ENCODE measurements at places on chromosomes 4 and X.

- DNase-seq = no peak
Observed at GRCh38 chr4:89353514-89353913, 45.9 kb upstream of the GPRIN3 start.

DNA sequence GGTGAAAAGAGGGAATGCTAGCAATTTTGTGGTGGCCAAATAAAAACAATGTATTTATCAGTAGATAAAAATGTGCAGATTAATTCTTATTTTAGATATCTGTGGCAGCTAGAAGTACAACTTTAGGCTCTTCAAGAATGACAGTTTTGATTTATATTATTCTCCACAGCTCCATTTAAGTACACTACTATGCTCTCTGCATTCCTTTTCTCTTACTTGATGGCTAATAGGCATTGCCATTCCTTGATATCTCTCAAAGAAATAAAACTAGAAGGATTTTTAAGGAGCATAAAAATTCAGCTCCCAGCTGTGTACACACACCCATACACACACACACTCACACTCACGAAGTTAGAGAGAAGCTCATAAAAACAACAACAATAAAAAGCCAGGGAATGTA lies 59.4 kb upstream of the H2AZ1 start:
- no peak for DNase-seq

GRCh38 chr4:145618210-145618931 lies 814 bp upstream of the MMAA start:
- DNase-seq = no peak

DNA sequence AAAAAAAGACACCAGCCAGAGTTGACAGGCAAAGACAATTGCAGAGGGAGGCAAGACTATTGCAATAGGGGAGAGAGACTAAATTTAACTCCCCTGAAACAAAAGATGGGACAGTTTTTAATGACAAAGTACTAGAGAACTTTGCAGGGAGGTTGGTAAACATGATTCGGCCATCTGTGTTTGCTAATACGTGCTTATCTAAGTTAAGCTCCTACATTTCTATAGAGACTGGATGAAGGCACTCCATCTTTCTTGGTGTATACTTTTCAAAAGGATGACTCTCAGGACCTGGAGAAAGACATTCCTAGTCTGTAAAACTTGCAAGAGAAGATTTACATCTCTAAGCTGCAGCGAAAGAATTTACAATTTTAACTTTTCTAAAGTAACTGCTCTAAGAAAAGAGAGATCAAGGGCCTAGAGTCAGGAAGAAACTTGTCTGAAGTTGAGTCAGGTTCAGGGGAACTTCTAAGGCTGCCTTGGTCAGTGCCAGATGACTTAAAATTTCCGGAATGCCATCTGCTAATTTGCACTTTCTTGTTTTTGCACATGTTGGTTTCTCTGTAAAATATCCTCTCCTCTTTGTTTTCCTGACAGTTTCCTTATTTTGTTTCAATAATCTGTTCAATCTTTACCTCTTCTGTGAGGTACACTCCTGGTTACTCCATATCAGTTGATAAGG lies 10.6 kb downstream of the ADAM29 start:
- DNase-seq = no peak

GRCh38 chr4:26787461-26788340 lies 72.9 kb upstream of the STIM2 start:
- no peak for DNase-seq

DNA sequence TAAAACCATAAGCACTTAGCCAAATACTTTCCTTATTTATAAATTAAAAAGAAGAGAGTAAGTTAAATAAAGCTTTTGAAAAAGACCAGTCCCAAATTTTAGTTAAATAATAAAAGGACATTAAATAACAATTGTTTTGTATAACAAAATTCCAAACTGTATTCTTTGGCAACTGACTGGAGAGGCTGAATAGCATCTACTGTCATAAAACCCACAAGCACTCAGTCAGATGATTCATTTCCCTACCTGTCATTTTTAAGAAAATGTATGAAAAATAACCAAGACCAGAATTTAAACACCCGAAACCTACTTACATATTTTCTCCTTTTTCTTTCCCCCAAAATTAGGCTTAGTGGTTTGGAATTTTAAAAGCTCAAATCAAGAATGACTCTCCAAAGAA lies 32.5 kb upstream of the SMIM10L2A start:
- DNase-seq = no peak

GRCh38 chr4:141548791-141549190 lies 87.6 kb upstream of the IL15 start:
- DNase-seq = no peak

GRCh38 chrX:41561045-41561444 lies 113.9 kb downstream of the NYX start:
- DNase-seq = no peak

GRCh38 chr4:6282314-6282771 lies 12.7 kb downstream of the WFS1 start:
- DNase-seq = no peak

GRCh38 chr4:183403486-183403885 lies 41.0 kb upstream of the CDKN2AIP start:
- no peak for DNase-seq

- no peak for DNase-seq
Observed at GRCh38 chrX:16931855-16932575, 14.4 kb upstream of the REPS2 start.

GRCh38 chrX:149845385-149845784 lies 35.6 kb upstream of the MAGEA8 start:
- DNase-seq = no peak

DNA sequence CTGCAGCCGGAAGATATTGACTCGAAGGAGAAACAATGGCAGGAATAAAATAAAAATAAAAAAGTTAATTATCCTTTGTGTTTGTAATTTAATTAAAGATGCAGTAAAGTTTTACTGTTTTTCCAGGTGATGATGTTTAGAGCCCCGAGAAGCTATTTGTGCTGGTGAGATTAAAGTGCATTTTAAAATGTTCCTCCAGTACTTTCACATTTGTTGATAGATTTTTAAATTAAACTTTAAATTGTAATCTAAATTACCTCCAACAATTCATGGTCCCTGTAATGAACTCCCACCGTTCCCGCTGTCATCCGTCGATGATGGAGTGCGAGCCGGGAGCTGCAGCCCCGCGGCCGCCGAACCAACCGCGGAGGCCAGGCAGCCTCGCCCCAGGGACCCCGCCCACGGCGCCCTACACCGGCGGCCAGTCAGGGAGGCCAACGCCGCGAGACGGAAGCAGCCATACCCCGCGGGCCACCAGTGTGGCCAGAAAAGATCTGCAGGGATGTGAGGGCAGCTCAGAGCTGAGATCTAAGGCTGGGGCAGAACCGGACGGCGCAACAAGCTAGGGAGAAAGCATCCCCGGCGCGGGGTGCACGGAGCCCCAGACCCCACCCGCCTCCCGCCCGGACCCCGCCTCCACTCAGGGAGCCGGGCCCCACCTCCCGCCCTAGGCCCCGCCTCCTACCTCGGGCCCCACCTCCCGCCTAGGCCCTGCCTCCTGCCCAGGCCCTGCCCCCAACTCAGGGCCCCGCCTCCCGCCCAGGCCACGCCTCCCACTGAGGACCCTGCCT lies 104.0 kb downstream of the FAM53A start:
- peak; percentile 37 for DNase-seq

DNA sequence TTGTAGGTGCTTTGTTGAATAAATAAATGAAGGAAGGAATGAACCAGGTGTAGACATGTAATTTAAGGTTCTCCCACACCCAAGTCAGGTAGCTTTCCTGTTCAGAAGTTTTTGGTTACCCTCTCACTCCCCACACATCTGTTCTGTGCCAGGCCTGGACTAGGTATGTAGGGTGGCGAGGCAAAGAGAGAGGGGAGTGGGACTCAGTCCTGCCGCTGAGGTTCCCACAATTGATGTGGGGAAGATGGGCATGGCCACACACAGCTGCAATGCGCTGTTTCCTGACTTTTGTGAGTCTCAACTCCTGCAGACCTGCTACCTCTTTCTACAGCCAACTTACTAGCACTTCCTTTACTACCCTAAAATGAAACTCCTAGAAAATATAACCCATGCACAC lies 88.9 kb downstream of the RTL5 start:
- no peak for DNase-seq

- DNase-seq = no peak
Observed at GRCh38 chrX:69139516-69139915, 25.7 kb downstream of the PJA1 start.

DNA sequence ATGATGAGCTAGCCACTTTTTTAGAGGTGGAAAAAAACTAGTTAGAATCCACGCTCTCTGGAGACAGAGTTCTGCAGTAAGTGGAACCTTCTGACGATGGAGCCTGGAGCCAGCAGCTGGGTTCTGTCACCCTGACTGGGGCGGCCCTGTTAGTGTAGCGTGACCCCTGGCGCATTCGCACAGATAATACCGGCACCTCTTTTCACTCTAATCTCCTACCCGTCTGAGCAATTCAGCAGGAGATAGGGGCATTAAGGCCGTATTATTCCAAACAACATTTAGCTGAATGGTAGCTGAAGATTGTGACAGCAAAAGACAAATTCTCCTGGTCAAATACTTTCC lies 292.6 kb downstream of the FBXO8 start:
- DNase-seq = no peak

DNA sequence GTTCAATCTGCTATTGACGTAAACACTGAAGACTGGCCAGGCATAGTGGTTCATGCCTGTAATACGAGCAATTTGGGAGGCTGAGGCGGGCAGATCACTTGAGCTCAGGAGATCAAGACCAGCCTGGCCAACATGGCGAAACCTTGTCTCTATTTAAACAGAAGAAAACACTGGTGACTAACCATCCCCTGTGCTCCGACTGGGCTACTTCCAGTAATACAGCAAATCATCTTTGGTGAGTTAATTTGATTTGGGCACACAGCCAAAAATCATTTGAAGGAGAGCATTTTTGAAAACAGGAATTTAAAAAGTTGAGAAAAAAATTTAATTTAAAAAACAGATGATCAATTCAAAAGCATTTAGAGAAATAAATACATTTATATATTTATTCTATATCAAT lies 52.0 kb downstream of the SEC24D start:
- DNase-seq = no peak

- no peak for DNase-seq
Observed at GRCh38 chr4:169098532-169098931, 88.5 kb upstream of the CBR4 start.

DNA sequence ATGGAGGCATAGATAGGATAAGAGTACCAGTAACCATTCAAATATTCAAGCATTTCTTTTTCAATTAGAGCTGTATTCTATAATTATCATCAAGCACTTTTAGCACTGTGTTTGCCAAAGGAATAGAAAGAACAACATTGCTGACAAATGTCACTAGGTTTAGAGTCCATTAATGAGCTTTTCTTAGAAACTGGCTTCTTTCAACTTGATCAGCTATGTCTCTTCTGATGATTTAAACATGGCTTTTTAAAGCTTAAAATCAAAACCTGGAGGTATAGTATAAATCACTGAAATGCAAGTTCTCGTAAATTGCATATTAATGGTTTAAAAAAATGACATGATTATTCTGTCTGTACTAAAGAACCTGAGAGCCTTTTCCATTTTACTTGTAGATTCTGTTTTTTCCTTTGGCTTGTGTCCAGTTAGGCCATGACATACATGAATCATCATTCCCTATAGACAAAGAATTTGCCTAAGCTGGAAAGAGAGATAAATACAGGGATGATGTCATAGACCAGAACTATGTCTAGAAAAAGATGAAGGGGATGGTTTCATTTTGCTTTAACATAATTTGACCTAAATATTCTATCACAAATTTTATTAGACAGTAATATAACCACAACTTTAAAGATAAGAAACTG lies 340.1 kb upstream of the CTSO start:
- DNase-seq = no peak

GRCh38 chr4:132114885-132115284 lies 1034.2 kb upstream of the PCDH10 start:
- DNase-seq = no peak

DNA sequence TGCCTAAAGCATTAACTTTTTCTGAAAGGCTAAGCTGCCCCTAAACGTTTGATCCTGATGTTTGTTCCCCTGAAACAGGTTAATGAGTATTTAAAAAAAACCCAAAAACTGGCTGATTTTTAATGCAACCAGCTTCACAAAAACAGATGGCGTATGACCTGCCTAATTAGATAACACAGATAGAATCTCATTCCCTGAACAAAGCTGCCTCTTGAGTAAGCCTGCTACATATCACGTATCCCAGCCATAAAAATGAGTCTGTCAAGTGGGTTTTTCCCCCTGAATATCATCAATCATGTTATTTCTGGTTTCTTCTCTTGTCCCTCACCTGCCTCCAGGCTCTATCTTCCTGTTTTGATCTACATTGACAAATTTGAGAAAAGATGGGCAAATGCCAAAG lies 154.2 kb upstream of the FAM9B start:
- no peak for DNase-seq

DNA sequence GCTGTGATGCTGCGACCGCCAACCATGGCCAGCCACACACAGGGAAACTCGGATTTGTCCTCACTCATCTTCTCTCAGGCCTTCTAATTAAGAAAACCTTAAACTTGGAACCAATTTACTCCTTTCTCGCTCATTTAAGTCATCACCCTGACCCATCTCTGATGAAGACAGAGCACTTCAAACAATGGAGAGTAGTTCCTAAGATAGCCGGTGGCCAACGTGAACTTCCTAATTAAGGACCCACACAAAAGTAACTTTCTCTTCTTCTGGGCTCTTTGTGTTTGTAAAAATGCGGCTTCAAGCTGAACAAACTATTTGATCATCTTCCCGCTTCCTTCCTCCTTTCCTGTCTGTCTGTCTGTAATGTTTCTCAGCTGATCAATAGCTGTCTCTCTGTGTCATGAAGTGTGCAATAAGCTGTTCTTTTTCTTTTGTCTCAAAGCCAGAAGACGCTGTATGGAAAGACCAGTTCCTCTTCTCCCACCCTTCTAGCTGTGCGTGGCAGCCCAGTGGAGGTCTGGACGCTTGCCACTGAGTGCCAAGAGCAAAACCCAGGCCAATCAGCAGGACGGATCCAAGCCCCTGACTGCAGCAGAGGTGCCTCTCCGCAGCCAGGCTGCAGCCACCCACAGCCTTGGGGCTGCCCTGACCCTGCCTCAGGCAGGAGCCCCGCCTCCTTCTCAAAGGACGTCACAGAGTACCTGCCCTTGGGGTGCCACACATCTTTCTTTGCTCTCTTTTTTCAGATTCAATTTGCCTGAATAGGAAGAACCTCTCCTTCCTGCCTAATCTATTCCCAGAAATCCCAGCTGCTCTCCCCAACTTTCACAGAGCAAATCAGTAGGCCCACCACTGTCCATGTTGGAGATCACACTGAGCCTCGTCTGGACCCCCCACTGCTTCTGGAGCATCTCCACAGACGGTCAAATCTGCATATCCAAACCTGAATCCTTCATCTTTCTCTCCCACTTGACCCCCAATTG lies 59.3 kb downstream of the MAML3 start:
- no peak for DNase-seq

GRCh38 chr4:38946919-38947318 lies 79.3 kb downstream of the FAM114A1 start:
- no peak for DNase-seq

- DNase-seq = no peak
Observed at GRCh38 chr4:82362565-82362964, 11.2 kb downstream of the HNRNPD start.

All from NCI-H2227 treated with DMSO at 0.1 percent for 48 hours (cell line).